Astrocyte of the cerebellum (primary cell): ENCODE measurements at places on chromosomes 5 and 9.

DNA sequence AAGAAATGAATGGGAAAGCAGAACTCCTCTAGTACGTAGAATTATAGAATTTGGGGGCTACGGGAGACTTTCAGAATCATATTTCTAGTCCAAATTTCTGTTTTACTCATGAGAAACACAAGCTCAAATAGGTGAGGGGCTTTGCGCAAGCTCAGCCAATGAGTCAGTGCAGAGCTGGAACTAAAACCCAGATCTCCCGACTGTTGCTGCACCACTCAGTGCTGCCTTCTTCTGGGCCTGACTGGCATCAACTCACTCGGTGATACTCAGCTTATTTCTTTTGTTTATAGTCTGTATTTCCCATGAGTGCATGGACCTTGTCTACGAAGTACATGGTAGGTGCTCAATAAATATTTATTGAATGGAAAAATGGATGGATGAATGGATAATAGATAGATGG lies 280.2 kb downstream of the CDK5RAP2 start:
- no peak for DNase-seq

GRCh38 chr9:101232405-101232977 lies 152.3 kb downstream of the BAAT start:
- no peak for DNase-seq

DNA sequence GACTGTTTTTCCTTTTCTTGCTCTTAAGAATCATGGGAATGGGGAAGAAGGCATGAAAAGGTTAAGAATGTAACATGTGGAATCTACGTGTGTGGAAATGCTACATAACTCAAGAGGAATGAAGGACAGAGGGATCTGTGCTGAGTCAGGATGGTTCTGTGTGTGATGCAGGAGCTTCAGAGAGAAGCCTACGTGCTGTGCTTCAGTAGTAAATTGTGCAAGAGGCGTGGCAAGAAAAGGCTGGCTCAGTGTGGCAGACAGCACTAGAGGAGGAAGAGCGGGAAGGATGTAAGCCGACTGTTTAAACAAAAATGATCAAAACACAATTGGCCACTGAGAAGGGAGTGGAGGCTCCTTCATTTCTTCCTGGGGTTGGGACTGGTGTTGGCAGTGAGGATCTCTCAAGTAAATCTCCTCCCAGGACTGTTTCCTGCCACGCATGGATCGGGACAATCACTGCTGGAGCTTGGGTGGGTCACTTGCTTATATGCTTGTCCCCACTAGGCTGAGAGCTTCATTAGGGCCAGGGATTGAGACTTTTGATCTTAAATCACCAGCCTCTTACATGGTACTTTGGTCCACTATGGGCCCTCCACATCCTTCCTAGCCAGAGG lies 59.4 kb upstream of the BASP1 start:
- DNase-seq: no peak

- no peak for DNase-seq
Observed at GRCh38 chr9:114153761-114154599, 1.4 kb upstream of the COL27A1 start.

DNA sequence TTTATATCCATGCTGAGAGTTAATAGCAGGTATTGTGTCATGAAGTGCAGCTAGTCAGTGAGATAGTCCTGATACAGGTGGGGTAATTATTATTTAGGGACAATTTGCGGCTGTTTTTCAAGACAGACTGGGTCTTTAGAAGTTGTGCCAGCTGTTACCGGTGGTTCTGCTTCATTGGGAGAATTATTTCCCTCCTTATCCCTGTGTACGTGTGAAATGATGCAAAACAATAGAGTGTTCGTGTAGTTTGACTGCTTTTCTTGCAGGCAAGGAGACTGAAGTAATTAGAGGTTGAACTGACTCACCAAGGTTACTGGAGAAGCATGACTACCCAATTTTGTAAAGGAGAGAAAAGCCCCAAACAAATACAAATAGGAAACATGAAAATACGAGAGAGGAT lies 101.7 kb downstream of the ARRDC3 start:
- DNase-seq: peak; percentile 83

GRCh38 chr5:75993643-75994520 lies 89.3 kb upstream of the SV2C start:
- no peak for DNase-seq

- no peak for DNase-seq
Observed at GRCh38 chr5:140382866-140383265, 18.8 kb upstream of the ANKHD1 start.

- no peak for DNase-seq
Observed at GRCh38 chr5:71829206-71829605, 110.1 kb downstream of the CARTPT start.

DNA sequence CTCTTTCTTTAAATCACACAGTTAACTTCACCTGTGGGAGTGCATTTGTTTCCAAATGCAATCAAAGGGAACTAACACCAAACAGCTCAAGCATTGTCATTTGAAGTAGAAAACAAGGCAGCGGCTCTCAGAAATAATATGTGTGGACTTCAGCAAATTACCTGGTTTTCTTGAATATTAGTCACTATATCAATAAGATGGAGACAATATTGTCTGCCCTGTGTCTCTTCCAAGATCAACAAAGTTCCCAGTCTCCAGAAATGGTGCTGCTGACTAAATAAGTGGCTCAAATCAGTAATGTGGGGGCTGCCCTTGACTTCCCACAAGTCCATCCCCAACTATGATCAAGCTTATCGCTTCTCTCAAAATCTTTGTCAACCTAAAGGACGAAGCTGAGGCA lies 53.1 kb upstream of the CEMIP2 start:
- DNase-seq: no peak

- no peak for DNase-seq
Observed at GRCh38 chr5:81907012-81907635, 64.7 kb upstream of the ATG10 start.

- DNase-seq: peak; percentile 49
Observed at GRCh38 chr9:136326061-136326760, 1.1 kb upstream of the GPSM1 start.

GRCh38 chr9:97438666-97439065 lies 26.8 kb downstream of the TDRD7 start:
- DNase-seq: no peak

DNA sequence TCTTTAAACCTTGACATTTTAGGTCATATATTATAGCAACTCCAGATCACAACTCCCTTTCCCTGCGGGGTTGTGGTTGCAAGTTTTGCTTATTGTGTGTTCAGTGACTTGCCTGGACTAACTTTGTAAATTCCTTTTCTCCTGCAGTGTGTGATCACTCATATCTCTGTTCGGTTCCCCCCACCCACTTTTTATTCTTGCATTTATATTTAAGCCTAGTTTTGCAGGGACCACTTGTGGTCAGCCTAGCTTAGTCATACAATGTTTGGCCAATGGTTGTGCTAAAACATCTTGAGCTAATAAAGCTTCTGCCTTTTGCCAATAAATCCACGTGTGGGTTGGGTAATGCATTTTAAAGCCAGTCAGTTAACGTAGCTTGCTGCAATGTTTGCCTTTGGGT lies 146.5 kb upstream of the IRX4 start:
- DNase-seq: no peak

DNA sequence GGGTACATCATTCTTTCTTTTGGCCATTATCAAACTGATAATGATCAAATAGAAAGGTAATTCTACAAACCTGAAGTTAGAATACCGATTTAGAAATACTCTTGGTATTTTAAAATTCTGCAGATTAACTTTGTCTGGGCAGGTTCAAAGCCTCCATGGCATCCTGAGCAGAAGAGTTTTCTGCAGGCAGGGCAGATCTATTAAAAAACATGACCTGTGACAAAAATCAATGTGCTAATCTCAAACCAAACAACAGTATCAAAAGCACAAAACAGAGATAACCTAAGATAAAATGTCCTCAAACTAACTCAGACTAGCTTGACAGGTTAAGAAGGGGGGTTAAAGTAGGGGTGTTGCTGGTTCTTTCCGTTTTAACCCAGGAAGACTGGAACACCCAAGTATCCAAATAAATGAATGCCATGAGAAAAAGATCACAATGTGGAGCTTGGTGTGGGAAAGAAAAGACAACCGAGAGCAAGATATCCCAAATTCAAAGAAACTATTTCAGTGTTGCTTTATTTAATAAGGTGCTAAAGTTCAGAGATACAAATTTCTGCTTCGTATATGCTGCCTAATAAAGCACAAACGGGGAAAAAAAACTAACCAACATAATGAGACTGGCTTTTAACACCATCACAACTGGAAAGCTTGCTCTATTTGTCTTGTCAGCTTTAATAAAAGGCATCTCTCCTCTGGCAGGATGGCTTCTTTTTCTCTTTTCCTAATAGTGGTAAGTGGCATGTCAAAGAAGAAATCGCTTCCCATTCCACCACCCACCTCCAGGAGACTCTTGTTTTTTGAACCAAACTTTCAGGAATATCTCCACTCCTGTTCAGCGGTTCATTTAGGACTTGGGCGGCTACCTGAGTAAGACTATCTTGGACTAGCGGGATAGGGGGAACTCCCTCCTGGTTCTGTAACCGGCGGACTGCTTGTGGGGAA lies 2.3 kb downstream of the EFNA5 start:
- no peak for DNase-seq

GRCh38 chr5:169591636-169592035 lies 8.1 kb downstream of the SPDL1 start:
- DNase-seq: peak; percentile 89

DNA sequence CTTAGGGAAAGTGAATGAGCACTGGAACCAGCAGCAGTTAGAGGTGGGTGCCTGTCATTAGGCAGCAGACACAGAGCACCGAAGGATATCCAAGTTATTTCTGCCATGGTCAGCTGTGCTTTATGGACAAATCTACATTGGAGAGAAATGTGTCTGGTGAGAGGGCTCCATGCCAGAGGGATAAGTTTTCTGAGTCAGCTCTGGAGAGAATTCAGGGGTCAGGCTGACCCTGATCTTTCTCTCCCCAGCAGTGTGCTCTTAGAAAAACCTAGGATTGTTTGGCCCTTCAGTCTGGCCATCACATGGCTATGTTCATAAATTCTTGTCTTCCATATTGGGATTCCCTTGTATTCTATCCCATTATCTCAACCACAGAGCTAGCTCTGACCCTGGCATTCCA lies 8.9 kb upstream of the IL17B start:
- DNase-seq: no peak

DNA sequence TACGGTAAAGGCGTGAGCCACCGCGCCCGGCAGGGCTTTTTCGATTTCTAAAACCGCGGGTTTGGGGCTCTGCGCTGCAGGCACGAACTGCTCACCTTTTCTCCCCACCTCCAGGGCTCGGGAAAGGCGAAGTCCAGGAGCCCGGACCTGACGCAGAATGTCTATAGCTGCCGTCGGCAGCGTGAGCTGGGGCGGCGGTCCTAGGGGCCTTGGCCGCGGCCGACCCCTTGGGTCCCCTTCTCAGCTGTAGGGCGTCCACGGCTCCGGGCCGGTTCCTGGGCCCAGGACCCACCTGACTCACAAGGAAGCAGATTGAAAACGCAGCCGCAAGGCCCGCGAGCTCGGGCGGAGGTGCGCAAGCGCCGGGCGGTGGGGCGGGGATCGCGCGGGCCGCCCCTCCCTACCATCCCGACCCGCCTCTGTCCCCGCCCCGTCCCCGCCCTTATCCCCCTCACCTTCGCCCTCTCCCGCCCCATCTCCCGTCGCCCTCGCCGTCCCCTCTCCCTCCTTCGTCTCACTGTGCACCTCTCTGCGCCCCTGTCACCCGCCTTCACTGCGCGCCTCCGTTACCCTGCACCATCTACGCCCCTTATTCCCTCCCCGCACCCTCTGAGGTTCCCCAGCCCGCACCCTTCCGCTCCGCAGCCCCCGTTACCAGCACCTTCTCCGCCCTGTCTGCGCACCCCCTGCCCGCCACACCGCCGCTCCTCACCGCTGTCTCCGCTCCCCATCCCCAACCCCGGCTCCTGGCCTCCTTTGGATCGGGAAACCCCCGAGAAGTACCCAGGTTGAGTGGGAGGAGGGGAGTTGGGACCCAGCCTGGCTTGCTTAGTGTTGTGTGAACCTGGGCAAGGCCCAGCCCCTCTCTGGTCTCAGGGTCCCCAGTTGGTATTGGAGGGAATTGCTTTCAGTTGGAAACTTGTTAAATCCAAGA lies at the start of gene HDHD3:
Gene HDHD3 (minus strand): TSS at position 353 of the 934 bp plus-strand sequence. CDS start 2,632 bp downstream, outside the sequence.
- no peak for DNase-seq

GRCh38 chr5:153964191-153964879 lies 74.4 kb downstream of the FAM114A2 start:
- no peak for DNase-seq

- peak; percentile 32 for DNase-seq
Observed at GRCh38 chr9:38432922-38433510, 8.8 kb upstream of the IGFBPL1 start.

- DNase-seq: no peak
Observed at GRCh38 chr9:134369416-134370212, 43.4 kb downstream of the RXRA start.

DNA sequence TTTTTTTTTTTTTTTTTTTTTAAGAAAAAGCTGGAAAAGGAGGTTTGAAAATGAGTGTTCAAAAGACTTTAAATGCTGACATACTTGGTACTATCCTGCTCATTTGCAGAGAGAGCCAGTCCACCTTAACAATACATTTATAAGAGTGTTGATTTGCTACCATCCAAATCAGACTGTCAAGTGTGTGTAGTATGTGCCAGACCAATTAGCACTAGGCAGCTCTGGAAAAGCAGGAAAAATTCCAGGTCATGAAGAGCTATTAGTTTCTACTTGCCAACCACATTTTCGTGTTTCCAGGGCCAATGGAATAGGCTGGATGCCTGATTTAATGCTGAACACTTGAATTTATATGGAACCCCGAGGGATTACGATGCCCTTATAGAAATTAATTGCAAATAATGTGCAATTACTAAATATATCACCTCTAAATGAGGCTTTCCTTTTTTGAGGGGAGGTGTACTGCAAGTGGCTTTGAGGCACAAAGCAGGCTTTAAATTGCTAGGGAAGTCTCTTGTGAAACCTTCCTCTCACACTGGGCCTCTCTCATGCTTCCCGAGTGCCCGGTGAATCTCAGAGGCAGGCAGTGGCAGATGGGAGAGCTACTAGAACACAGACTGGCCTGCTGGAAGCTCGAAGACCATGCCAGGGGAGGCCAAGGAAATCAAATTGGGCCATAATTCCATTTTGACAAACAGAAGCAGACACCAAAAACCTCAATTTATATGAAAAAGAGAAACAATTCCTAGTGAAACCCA lies 178.7 kb downstream of the PPP2R2B start:
- no peak for DNase-seq

DNA sequence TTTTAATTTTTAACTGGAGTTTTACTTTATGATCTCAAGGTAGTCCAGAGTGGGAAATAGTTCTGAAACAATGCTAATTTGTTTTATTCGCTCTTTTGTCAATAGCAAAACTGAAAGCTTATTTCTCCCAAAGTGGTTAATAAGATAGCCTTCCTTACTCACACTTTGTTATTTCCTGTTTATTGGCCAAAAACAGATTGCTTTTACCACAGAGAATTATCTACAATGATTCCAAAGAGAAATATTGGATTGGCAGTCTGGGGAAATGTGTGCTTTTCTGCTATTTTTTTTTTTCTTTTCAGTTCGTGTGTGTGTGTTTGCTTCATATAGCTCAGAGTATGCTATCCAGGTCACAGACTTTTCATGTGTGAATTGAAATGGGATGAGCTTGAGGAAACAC lies 756.7 kb upstream of the RGMB start:
- DNase-seq: no peak

- DNase-seq: no peak
Observed at GRCh38 chr5:127936439-127936972, 147.1 kb upstream of the SLC12A2 start.

GRCh38 chr9:9998491-9999287 lies 614.1 kb downstream of the PTPRD start:
- DNase-seq: no peak

GRCh38 chr5:56561455-56561854 lies 253.9 kb upstream of the MAP3K1 start:
- DNase-seq: no peak
